Natural killer cell treated with Interleukin-12 subunit alpha and Interleukin-12 subunit beta and Interleukin-15 and Interleukin-18, amount 100 ng/mL, for 72 hours (primary cell): ENCODE measurements at places on chromosomes 4 and X.

GRCh38 chr4:38873290-38873944 lies 5.8 kb downstream of the FAM114A1 start:
- DNase-seq, result no peak

DNA sequence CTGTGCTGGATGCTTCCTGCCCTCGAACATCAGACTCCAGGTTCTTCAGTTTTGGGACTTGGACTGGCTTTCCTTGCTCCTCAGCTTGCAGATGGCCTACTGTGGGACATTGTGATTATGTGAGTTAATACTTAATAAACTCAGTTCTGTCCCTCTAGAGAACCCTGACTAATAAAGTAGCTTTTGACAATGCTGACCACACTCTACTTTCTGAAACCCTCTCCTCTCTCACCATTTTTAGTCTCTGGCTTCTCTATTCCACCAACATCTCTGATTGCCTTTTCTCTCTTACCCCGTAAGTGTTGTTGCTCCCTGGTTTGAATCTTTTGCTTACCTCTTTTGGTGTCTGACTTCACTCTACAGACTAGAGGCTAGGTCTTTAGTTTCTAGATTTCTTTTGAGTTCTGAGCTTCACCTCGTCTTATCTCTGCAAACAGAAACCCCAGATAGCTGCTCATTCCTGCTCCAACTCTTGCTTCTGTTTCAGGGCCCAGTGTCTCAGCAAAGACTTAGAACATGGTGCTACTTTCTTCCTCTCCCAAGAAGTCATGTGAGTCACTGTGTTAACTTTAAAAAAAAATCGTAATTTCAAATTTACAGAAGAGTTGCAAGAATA lies 11.4 kb downstream of the TMSB4X start:
- no peak for DNase-seq

- no peak for DNase-seq
Measured at GRCh38 chrX:112820364-112821268, 20.0 kb downstream of the AMOT start.

GRCh38 chrX:49184294-49185281 lies 1.6 kb downstream of the PRICKLE3 start:
- no peak for DNase-seq

- DNase-seq, result no peak
Measured at GRCh38 chr4:183995570-183995969, 90.5 kb downstream of the STOX2 start.

GRCh38 chrX:100447655-100448397 lies 37.8 kb upstream of the PCDH19 start:
- DNase-seq, result no peak

DNA sequence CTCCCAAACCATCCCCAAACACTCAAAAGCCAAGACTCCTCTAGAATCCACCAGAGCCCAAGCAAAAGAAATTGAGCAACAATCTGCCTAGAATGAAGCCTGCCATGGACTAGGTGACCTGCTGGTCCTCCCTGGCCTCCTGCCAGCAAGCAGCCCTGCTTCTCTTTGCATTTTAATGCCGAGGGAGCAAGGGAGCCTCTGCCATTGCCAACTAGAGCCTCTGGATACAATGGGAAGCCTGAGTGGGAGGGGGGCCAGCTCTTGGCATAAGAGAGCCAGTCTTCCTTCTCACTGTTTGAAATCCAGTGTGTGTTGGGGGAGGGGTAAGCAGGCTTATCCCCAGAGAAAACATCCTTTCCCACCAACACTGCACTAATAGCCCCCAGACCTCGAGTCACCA lies 1.5 kb upstream of the GDPD2 start:
- no peak for DNase-seq

- no peak for DNase-seq
Measured at GRCh38 chr4:7000421-7001176, 42.6 kb upstream of the TADA2B start.

DNA sequence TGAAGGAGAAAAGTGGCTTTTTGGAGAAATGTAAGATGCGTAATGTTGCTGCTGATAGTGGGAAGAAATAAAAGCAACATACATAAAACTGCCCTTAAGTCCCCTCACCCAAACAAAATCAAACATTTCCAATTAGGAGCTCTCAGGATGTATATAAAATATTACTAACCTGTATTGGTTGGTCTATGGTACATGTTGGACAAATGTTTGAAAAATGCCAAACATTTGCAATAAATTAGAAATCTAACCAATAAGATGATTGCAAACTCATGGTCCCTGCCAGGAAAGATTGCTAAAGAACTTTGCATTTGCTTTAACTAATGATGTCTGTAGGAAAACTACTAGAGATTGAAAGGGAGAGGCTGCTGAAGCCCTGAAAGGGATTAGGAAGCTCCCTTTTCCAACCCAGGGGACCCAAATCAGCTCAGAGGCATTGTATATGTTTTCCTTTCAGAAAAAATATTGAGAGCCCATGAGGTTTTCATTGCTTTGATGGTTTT lies 1.8 kb downstream of the SFRP2 start:
- DNase-seq, result no peak

DNA sequence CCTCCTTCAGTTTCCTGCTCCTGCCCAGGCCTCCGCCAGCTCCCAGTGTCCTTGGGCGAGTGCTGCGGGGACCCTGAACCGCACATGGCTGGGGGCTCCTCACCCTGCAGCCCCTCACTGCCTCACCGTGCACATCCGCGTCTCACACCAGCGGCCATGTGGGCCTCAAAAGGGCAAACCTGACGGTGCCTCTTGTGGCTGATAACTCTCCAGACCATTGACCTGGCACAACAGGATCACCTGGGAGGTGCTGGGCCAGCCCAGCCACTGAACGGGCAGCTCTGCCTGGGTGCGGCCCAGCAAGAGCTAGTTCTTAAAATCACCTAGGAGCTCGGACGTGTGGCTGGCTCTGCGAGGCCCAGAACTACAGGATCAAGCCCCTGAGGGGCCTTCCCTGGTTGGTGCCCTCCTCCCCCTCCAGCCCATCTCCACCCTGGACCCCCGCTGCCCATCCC lies 4.1 kb upstream of the S100P start:
- no peak for DNase-seq

DNA sequence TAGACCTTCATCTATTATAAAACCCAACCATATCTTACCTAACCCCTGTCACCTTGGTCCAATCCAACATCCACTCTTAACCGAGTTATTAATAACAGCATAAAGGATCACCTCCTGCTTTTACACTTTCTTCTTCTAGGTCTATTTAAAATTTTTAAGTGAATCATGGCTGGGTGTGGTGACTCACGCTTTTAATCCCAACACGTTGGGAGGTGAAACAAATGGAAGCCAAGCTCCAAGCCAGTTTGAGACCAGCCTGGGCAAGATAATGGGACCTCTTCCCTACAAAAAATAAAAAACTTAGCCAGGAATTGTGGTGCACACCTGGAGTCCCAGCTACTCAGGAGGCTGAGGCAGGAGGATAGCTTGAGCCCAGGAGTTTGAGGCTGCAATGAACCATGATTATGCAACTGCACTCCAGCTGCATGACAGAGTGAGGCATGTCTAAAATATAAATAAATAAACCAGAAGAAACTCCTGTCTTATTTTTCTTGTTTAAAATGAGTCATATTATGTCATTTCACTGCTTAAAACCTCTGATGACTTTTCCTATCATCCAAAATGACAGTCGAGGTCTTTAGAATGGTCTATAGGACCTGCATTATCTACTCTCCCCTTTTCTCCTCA lies 188.4 kb downstream of the GASK1B start:
- no peak for DNase-seq

GRCh38 chr4:70651864-70652506 lies 14.3 kb downstream of the JCHAIN start:
- no peak for DNase-seq

- DNase-seq, result no peak
Measured at GRCh38 chr4:67680581-67681222, 20.3 kb downstream of the UBA6 start.

- DNase-seq, result no peak
Measured at GRCh38 chr4:74920704-74921103, 12.2 kb upstream of the PARM1 start.

GRCh38 chrX:70196961-70197720 lies 19.9 kb downstream of the DGAT2L6 start:
- DNase-seq, result peak; percentile 62

DNA sequence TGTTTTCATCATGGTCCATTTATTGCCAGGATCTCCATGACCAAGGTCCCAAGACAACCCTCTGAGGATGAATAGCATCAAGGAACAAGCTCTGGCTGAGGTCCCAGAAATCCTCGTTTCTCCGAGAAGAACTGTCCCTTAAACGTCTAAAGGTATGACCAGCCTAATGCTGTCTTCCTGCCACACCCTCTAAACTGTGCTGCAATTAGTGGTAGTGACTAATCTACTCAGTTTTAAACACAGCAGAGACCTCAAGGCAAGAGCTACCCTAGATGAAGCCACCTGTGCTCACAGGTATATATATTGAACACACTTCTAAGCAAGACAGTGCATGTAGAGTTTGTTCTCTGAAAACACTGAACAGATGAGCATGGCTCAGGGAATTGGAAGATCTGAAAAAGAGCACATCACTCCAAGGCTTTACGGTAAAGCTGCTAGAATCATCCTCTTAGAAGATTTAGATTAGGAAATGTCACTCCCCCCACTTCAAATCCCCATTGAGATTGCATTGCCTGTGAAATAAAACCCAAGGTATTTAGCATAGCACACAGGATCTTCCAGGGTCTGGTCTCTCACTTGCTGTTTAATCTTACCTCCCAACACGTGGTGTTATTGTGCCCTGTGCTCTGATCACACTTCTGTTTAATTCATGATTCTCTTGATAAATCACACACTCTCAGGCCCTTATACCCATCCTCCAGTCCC lies 173.9 kb upstream of the VCX3A start:
- DNase-seq, result no peak

- DNase-seq, result no peak
Measured at GRCh38 chr4:109078724-109079123, 223.7 kb downstream of the COL25A1 start.

GRCh38 chrX:66961665-66962064 lies 322.8 kb upstream of the EDA2R start:
- DNase-seq, result no peak

GRCh38 chr4:55546506-55546755 lies 278 bp downstream of the CLOCK start:
- no peak for DNase-seq

GRCh38 chr4:1971456-1972200 lies 37.1 kb downstream of the NELFA start:
- peak; percentile 40 for DNase-seq

- no peak for DNase-seq
Measured at GRCh38 chr4:124934916-124935315, 222.4 kb upstream of the ANKRD50 start.

- no peak for DNase-seq
Measured at GRCh38 chr4:120432301-120432860, 365.7 kb upstream of the MAD2L1 start.

GRCh38 chr4:98430708-98431403 lies 169.7 kb downstream of the RAP1GDS1 start:
- no peak for DNase-seq

DNA sequence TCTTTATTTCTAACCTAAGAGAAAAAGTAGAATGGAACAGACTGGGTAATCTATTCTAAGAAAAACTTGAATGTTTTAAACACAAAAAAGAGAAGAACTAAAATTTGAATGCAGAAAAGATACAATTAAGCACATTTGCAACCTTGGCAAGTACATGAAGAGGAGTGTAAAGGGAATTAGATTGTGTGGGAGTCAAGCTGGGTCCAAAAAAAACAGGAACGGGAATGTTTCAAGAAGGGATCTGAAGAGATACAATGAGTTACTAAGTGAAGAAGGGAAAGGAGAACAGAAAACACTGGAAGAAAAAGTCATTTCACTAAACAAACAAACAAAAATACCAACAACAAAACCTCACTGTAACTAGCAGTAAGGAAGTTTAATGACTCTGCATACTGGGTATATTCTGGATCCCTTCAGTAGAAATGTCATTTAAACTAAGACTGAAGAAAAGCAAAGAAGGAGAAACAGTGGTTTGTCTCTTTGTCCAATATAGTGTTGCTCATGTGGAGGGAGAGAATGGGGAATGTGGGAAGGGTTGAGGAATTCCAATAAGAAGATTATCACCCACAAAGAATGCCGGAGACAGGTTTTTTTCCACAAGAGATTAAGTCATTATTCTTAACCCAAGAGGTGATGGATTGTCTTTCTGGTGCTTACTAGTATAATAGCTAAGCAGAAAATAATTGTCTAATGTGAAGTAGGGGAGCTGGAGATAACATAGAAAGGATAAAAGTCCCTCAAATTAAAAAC lies 50.4 kb upstream of the PTPN13 start:
- DNase-seq, result no peak
